Stimulated activated CD8-positive, alpha-beta memory T cell treated with anti-CD3 and anti-CD28 coated beads, Interleukin-15, amount 100 ng/mL, for 1 hour (primary cell): ENCODE measurements at places on chromosomes 1 and 21.

- DNase-seq: no peak
Measured at GRCh38 chr1:209539576-209539975, 43.9 kb upstream of the CAMK1G start.

DNA sequence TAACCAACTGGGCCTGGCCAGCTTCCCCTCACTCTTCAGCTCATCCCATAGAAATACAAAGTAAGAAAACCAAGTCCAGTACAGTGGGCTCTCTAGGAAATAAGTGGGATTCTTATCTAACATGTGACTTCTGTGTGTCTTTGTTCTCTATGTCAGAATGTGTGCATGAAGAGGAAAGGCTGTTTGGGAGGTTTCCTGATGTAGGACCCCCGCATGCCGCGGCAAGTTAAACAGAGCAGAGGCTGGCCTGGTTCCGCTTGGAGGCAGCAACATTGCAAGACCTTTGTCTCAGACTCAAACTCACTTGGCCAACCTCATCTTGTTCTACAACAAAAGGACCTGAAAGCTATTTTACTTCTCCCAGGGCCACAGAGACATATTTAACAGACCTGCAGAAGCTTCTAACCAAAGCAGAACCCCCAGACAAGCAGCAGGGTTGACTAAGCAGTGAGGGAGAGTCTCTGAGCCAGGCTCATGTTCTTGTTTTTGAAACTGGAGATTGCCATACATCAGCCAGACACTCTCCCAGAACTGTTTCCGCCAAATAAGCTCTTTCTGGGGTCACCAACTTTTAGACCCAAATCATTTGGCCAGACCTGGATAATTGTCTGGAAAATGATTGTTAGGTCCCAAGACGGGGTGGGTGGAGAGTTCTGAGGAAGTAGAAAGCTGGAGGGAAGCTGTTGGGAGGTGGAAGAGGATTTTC lies 6.2 kb downstream of the MTARC2 start:
- no peak for DNase-seq

DNA sequence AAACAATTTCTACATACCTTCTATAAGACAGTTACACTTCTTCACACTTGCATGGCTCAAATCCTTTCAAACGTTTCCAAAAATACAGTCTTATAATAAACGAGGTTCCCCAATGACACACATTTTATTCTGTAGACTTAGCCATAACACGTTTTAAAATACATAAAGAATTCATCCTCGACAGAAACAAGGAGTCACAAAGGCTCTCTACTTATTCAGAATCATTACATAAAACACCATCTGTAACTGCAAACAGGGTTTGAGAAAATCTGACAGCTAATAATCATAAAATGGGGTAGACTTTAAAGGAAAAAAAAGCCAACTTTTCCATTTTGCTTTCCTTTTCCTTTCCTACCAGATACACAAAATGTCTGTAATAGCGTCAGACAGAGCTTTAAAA lies 1.8 kb downstream of the PIK3R3 start:
- no peak for DNase-seq

DNA sequence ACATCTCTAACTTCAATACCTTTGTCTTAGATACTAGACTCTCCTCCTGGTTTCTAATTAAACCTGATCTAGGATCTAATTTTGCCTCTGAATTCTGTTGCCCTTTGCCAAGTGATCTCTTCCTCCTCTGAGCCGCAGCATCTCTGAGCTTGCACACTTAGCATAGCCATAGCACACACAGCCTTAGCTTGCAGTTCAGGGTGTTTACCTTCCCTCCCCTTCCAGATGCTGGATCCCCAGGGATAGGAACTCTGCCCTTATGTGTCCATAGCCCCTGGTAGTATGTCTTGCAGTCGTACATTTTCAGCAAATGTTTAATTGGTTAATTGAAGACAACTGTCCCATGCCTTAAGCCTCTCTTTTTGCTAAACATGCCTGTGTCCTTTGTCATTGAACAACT lies 30.3 kb downstream of the SELL start:
- no peak for DNase-seq

DNA sequence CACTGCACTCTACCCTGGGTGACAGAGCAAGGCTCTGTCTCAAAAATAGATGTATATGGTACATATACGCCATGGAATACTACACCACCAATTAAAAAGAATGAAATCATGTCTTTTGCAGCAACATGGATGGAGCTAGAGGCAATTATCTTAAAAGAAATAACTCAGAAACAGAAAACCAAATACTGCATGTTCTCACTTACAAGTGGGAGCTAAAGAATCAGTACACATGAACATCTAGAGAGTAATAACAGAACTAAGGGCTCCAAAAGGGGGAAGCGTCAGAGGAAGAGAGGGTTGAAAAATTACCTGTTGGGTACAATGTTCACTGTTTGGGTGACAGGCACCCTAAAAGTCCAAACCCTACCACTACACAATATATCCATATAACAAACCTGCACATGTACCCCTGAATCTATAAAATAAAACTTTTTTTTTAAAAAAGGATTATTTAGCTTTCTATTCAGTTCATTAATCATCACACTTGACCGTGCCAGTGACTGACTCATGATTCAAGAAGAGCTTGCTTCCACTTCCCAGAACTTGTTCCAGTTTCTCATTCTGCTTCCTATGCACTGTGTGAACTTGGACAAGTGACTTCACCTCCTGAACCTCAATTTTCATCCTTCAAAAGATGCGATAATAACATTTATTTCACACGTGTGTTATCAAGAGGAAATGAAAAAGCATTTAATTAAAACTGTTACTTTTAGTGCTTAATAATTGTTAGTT lies 109.6 kb downstream of the PLPP3 start:
- no peak for DNase-seq

DNA sequence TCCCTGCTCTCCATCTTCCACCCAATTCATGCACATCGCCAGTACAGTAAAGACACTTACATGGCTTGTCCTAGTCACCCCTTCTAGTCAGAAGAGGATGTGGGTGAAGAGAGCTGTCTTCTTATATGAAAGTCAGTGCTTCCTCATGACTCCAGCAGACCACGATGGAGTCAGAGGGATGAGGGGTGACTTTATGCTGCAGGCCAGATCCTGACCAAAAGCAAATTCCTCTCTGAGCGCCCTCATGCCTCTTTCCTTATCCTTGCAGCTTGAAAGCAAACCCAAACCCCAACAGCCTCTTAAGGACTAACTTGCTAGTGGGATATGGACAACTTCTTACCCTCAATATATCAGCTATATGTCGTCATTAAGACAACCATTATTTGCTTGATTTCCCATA lies 348.2 kb upstream of the DUSP10 start:
- no peak for DNase-seq

GRCh38 chr1:235295902-235296350 lies 32.1 kb downstream of the ARID4B start:
- no peak for DNase-seq

GRCh38 chr1:109094871-109095270 lies 4.3 kb downstream of the TMEM167B start:
- no peak for DNase-seq

- no peak for DNase-seq
Measured at GRCh38 chr1:235832011-235832410, 34.7 kb downstream of the LYST start.

DNA sequence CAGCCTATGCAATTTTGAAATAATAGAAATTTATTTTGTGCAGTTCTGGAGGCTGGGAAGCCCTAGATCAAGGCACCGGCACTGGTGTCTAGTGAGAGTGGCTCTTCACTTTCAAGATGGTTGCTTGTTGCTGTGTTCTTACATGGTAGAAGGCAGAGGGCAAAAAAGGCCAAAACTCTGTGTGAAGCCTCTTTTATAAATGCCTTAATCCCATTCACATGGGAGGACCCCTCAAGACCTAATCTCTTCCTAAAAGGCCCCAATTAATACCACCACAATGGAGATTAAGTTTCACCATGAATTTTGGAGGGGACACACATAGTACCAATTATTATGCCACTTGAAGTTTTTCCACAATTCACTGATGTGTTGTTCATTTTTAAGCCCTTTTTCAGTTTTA lies 21.0 kb downstream of the PRKAB2 start:
- no peak for DNase-seq

GRCh38 chr1:151043163-151043562 lies 4.4 kb upstream of the C1orf56 start:
- no peak for DNase-seq

DNA sequence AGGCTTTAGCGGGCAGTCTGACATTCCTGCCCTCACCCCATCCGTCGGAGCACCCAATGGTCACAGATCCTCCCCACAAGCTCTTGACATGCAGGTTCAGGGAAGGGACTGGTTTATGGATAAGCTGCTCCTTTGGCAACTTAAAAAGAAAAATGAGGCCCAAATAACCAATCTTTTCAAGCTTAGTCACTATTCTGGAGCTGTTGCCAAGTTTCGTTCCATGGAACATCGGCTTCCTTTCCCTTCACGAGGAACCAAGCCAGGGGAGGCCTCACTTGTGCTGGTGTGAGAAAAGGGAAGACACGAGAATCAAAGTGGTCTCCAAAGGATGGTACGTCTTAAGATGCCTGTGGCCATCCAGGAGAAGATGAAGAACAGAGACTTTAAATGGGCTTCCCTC lies 46.1 kb upstream of the LPAR3 start:
- DNase-seq: no peak

DNA sequence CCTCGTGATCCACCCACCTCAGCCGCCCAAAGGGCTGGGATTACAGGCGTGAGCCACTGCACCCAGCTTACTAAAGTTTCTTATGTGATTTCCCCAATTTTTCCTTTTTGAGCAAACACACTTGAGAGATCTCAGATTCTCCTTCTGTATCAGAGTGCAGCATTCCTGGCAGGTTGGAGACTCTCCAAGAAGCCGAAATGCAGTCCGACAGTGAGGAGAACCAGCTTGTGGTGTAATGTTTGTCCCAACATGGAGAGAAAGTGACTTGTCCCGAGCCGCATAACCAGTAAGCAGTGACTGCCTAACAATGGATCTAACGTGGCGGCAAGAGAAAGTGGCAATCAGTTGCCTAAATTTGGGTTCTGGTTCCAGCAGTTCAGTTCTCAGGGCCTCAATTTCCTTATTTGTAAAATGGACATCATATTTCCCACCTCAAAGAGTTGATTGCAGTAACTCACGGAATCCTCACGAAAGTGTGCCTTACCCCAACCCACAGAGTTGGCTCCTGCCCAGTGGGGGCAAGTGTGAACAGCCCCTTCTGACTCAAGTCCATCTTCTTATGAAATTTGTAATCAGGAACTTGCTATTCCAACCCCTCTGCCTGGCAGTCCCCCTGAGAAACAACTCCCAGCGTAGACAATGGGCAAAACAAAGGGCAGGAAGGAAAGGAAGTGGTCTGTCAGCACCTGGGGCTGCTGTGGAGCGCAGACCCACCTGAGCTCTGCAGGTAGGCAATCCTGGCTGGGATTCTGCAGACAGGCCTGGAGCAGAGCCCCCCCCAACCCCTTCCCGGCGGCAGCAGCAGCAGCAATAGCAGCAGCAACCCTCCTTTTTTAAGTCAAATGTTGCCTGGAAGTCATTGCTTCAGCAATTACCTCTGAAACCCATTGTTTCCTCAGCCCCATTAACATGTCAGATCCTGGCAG lies 223.6 kb upstream of the POU3F1 start:
- no peak for DNase-seq

- no peak for DNase-seq
Measured at GRCh38 chr21:39061766-39062165, 121.5 kb downstream of the PSMG1 start.

DNA sequence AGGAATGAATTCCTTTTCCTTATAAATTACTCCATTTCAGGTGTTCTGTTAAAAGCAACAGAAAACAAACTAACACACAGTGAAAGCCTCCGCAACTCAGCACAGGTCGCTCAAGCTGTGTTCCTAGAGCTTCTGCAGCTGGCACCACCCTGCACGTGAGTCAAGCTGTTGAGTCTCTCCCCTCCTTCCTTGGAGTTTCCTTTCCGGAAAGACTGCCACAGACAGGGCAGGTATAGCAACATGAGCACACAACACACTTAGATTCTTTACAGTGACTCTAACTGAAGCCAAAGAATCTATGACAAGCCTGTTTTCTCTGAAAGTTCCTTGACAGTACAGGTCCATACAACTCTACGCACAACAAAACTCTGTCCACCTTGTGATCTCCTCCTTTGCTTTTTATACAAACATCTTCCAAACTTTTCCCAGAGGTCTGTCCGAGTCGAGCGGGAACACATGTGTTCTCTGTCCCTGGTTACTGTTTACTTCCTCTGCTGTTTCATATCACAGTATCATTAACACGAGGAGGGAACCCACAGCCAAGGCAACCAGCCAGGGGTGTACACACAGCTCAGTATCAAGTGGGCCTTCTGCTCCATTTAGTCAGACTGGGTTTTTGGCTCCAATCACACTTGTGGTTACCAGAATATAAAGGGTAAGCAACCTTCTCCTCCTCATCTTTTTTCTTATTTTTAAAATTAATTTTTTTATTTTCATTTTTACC lies 38.7 kb upstream of the DESI2 start:
- no peak for DNase-seq

GRCh38 chr1:172999349-172999748 lies 51.4 kb downstream of the TNFSF18 start:
- DNase-seq: no peak

DNA sequence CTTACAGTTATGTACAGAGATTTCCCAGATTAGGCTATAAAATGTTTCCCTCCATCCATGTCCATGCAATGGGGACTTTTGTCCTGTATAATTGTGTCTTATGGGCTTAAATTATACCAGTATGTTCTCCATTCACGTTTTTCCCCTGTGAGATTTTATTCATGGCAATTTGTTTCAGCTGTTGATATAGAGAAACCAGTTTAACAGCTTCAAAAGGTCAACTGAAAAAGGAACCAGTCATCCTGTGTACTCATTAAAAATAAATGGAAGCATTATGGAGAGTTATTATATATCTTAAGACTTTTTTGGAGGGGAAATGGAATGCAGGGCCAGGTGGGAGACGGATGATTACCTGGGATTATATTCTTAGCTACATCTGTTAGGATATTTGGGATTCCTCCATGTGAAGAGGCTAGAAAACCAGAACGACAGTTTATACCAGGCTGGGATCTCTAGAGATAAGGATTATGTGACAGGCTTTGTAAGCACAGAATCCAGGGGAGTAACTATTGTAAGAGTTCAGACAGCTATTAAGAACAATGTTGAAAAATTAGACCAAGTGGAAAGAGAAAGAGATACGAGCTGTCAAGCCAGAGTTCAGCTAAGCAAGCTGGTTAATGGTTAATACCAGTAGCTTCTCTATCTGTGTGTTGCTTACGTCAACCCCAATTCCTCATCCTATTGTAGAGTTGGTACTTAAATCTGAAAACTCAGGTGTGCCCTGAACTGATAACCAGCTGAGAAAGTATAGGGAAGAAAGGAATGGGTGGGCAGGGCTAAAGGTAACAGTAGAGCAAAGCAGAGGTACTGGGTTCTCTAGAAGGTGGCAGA lies 12.4 kb upstream of the ZNF697 start:
- DNase-seq: no peak
